Upper lobe of left lung (tissue), 6 donors: ENCODE measurements at places on chromosomes 5 and 9. TPM values are rescaled to one million over a fixed set of nuclear protein-coding genes. Genes with fewer than 3 reads are reported as not detected.

GRCh38 chr9:36992501-36993316 lies 41.4 kb downstream of the PAX5 start:
- H3K27ac ChIP-seq = no peak overlapping the region
- H3K36me3 ChIP-seq = no peaks in the 10 kb centered on the region
- DNase-seq = no peak
- no peak overlapping the region for H3K4me3 ChIP-seq

The IL4 gene
- not detected for total RNA-seq

GRCh38 chr9:138046641-138047301 lies 169.2 kb downstream of the CACNA1B start:
- no peaks in the 10 kb centered on the region for H3K36me3 ChIP-seq
- DNase-seq = no peak
- no peak overlapping the region for H3K4me3 ChIP-seq
- H3K27me3 ChIP-seq = no peaks in the 10 kb centered on the region
- H3K27ac ChIP-seq = no peak overlapping the region

DNA sequence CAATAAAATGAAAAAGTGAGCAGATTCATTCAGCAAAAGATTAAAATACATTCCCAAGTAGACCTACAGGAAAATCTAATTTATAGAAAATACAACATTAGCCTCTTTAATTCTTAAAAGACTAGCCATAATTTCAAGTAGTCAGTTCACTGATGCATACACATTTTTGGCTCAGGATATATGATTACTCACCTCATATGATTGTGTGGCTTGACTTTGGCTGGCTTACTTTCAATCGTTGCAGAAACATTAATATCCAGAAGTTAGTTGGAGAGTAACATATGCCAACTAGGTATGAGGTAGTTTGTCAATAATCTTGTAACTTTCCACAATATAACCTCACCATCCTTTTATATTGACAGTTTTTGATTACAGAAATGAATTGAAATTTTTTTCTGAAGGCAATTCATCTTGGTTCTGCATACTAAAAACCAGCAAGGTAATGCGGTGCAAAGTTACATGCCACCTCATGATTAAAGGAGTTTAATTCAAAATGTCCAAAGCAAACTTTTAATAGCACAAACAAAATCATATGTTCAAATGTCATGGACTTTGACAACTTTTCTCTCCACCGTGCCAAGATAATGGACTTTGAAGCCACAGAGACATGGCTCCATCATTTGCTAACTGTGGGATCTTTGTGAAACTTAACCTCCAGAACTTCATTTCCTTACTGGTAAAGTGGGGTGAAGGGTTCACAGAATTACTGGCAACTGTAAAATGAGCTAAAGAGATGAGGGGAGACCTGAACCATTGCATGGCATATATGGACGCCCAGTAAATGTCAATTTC lies 76.6 kb upstream of the PAM start:
- no peaks in the 10 kb centered on the region for H3K4me1 ChIP-seq
- no peak for DNase-seq
- no peaks in the 10 kb centered on the region for H3K36me3 ChIP-seq

DNA sequence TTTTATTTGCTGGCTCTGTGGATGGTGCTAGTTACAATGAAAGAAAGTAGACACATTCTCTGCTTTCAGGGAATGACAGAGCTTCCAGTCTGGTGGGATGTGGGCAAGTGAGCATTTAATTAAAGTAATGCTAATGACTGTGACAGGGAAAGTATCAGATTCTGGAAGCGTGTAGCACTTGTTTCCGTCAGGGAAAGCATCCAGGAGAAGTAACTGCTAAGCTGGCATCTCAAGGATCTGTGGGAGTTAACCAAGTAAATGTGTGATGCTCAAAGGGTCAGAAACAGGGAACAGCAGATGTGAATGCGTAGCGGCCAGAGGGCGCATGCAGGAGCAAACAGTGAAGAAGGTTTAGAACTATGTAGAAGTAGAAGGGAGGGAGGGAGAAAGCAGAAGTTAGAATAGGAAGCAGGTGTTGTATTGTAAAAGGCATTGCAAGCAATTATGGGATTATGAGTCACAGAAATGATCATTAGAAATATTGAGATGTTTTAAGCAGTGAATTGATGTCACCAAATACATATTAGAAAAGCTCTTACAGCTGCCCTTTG lies 12.2 kb downstream of the KLHL9 start:
- no peaks in the 10 kb centered on the region for H3K36me3 ChIP-seq
- H3K4me1 ChIP-seq = peaks cover 19% of the 10 kb centered on the region
- H3K27ac ChIP-seq = no peak overlapping the region
- H3K4me3 ChIP-seq = no peak overlapping the region
- no peaks in the 10 kb centered on the region for H3K27me3 ChIP-seq

DNA sequence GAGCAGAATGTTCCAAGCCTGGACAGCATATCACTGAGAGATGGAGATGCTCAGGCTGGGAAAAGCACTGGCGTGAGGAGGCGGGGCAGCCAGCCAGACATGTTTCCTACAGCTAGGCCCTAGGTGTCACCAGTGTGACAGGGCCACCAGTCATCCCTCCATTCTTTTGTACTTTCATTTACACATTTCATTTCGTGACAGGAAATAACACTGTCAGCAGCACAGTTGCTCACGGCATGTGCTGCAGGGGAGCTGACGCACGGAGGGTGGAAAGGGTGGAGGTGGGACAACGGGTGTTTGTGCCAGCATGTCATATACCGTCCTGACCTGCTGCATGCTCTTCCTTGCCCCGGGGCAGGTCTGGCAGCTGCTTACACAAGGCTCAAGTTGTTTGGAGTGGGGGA lies 14.8 kb upstream of the CEMIP2 start:
- H3K27ac ChIP-seq = peak overlapping the region; percentile 31
- H3K36me3 ChIP-seq = no peaks in the 10 kb centered on the region
- peak; percentile 56 for DNase-seq
- no peaks in the 10 kb centered on the region for H3K27me3 ChIP-seq
- H3K4me1 ChIP-seq = no peaks in the 10 kb centered on the region
- H3K4me3 ChIP-seq = no peak overlapping the region

- H3K27ac ChIP-seq = no peak overlapping the region
- H3K27me3 ChIP-seq = no peaks in the 10 kb centered on the region
- no peak overlapping the region for H3K4me3 ChIP-seq
- H3K36me3 ChIP-seq = no peaks in the 10 kb centered on the region
- peaks cover 6% of the 10 kb centered on the region for H3K4me1 ChIP-seq
Observed at GRCh38 chr9:134127065-134127580, 8.8 kb upstream of the WDR5 start.

DNA sequence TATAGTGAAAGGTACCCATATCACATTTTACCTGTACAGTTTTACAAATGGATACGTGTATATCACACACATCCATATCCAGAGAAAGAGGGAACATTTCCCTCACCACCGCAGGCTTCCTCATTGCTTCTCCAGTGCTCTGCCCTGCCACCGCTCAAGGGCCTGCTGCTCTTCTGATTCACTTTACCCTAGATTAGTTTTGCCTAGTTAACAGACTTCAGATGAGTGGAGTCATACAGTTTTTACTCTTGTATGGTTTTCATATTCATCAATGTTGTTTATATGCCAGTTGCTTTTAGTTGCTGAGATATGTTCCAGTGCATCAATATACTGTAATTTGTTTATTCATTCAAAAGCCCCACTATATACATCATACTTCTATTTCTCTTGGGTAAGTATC lies 53.9 kb upstream of the POMT1 start:
- DNase-seq = no peak
- no peak overlapping the region for H3K4me3 ChIP-seq
- no peaks in the 10 kb centered on the region for H3K27me3 ChIP-seq
- peaks cover 93% of the 10 kb centered on the region for H3K36me3 ChIP-seq

The C9orf43 gene
- 3.1 TPM for total RNA-seq

DNA sequence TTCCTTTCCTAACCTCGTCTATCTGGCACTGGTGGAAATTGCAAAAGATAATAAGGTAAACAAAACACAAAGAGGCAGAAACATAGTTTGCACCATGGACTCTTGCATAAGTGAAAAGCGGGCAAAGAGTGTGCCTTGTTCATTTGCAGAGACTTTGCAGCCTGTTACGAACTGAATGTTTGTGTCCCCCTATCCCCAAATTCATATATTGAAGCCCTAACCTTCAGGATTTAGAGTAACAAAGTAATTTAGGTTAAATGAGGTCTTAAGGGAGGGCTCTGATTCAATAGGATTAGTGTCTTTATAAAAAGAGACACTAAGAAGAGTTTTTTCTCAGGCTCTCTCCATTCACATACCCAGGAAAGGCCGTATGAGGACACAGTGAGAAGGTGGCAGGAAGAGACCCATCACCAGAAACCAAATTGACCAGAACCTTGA lies 52.1 kb upstream of the FAM169A start:
- peaks cover 6% of the 10 kb centered on the region for H3K4me1 ChIP-seq
- no peaks in the 10 kb centered on the region for H3K27me3 ChIP-seq
- no peaks in the 10 kb centered on the region for H3K36me3 ChIP-seq
- no peak overlapping the region for H3K27ac ChIP-seq
- no peak overlapping the region for H3K4me3 ChIP-seq

The SLC44A1 gene
- 29.6 TPM for total RNA-seq

DNA sequence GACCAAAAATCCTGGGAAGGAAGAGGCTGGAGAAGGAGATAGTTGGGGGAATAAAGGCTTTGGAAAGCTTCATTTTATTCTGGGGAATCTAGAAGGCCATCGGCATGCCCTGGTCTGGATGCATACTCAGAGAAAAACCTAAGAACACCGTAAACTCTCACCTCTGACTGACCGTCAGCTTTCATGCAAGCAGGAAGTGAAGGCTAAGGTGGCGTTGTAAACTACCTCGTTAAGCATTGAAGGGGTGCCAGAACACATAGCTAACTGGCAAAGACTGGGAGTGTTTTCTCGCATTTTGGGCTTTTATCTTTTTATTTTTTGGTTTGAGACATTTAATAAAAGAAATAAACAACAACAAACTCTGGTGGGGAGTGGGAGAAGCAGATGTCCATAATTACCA lies 2.6 kb upstream of the SLC38A9 start:
- H3K27ac ChIP-seq = no peak overlapping the region
- H3K4me1 ChIP-seq = peaks cover 7% of the 10 kb centered on the region
- DNase-seq = no peak

DNA sequence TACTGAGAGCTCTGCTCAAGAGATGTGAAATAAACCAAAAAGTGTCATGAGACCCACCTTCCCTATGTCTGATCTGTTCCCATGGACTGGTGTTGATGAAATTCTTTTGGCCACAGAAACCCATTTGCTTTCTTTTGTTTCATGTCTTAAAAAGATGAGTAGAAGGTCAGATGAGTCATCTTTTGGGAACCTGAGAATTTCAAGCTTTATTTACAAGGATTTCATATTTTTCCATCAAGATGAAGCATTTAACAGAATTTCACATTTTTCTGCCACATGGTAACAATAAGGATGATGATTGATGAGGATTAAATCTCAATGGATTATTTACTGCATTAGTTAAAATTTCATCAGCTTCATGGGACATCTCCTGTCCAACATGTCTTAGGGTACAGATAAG lies 337.8 kb downstream of the DEPDC1B start:
- H3K27ac ChIP-seq = no peak overlapping the region
- H3K27me3 ChIP-seq = no peaks in the 10 kb centered on the region
- H3K4me3 ChIP-seq = no peak overlapping the region
- DNase-seq = no peak

DNA sequence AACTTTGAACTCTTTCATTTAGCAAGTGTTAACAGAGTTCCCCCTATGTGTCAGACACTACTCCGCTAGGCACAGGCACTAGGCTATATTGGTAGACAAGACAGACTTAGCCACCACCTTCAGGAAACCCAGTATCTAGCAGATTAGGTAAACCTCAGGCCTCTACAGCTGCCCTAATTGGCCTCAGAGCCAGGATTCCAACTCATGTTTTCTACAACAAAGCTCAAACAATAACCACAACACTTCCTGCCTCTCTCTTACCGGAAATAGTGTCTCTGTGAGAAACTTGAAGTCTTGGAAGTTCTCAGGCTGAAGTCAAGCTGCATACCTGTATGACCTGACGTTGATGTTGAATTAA lies 116.6 kb upstream of the SLC44A1 start:
- peaks cover 14% of the 10 kb centered on the region for H3K4me1 ChIP-seq
- H3K27me3 ChIP-seq = no peaks in the 10 kb centered on the region
- H3K27ac ChIP-seq = no peak overlapping the region
- DNase-seq = no peak
- no peak overlapping the region for H3K4me3 ChIP-seq

DNA sequence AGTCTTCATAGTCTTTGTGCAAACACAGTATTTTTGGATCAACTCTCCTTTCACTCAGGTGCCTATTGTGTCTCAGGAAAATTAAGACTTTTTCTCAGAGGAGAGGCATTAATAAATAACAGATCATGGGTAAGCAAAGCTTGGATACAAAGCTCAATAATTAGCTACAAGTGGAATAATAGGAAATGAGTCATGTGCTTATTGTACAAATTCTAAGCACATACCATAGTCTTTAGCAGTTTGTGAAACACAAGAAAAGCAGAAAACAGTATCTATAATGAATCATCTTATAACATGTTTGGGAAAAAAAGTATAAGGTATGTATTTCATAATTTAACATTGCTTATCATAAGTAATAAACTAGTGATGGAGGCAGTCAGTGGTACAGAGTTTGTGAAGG lies 477.0 kb downstream of the CDH10 start:
- no peaks in the 10 kb centered on the region for H3K36me3 ChIP-seq
- no peak overlapping the region for H3K27ac ChIP-seq
- no peaks in the 10 kb centered on the region for H3K4me1 ChIP-seq
- no peak for DNase-seq
- H3K4me3 ChIP-seq = no peak overlapping the region
- no peaks in the 10 kb centered on the region for H3K27me3 ChIP-seq

GRCh38 chr5:107437986-107438510 lies 232.7 kb downstream of the EFNA5 start:
- H3K27ac ChIP-seq = no peak overlapping the region
- H3K4me1 ChIP-seq = no peaks in the 10 kb centered on the region
- no peaks in the 10 kb centered on the region for H3K27me3 ChIP-seq
- H3K4me3 ChIP-seq = no peak overlapping the region

GRCh38 chr5:67969631-67970030 lies 245.9 kb upstream of the PIK3R1 start:
- peaks cover 19% of the 10 kb centered on the region for H3K4me1 ChIP-seq
- no peak overlapping the region for H3K4me3 ChIP-seq
- no peaks in the 10 kb centered on the region for H3K36me3 ChIP-seq
- H3K27me3 ChIP-seq = no peaks in the 10 kb centered on the region
- no peak for DNase-seq

The NR5A1 gene
- total RNA-seq = not detected

DNA sequence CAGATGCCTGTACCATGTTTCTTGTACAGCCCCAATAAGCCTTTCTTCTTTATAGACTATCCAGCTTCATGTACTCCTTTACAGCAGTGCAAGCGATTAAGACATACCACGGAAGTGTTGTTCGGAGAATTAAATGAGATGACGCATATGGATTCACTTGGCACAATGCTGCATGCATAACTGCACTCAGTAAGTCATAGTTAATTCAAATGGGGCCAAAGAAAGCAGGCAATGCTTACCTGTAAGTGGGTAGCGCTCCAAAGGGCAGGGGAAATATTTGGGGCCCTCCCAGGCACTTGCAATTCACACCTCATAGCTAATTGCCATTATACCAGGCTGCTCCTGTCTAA lies 7.7 kb upstream of the ADRA1B start:
- peaks cover 8% of the 10 kb centered on the region for H3K4me1 ChIP-seq
- H3K36me3 ChIP-seq = no peaks in the 10 kb centered on the region
- H3K4me3 ChIP-seq = no peak overlapping the region
- H3K27me3 ChIP-seq = no peaks in the 10 kb centered on the region
- DNase-seq = no peak

The WASHC1 gene
- 3.0 TPM for total RNA-seq

GRCh38 chr9:33403941-33404787 lies 1.8 kb upstream of the AQP7 start:
- no peak overlapping the region for H3K4me3 ChIP-seq
- peaks cover 15% of the 10 kb centered on the region for H3K4me1 ChIP-seq
- H3K27me3 ChIP-seq = no peaks in the 10 kb centered on the region
- DNase-seq = no peak
- H3K27ac ChIP-seq = peak overlapping the region; percentile 27
- no peaks in the 10 kb centered on the region for H3K36me3 ChIP-seq

The PCDHAC2 gene
- total RNA-seq = 23.0 TPM

The IL3 gene
- not detected for total RNA-seq

The MEGF10 gene
- total RNA-seq = not detected
